Thoracic aorta endothelial cell (primary cell): ENCODE measurements at places on chromosomes 5 and 9. TPM values are rescaled to one million over a fixed set of nuclear protein-coding genes. Genes with fewer than 3 reads are reported as not detected.

SMU1 gene
- 31.0 and 33.3 TPM in 2 replicates for total RNA-seq

LCN2 gene
- not detected in 2 replicates for total RNA-seq

FGFR4 gene
- total RNA-seq = 1.9 and 4.2 TPM in 2 replicates

PAPPA gene
- under 0.01 and 0.13 TPM in 2 replicates for total RNA-seq

DMGDH gene
- total RNA-seq = 0.07 TPM in 1 of 2 replicates, not detected in the other

NR4A3 gene
- total RNA-seq = under 0.01 and 0.07 TPM in 2 replicates

MARVELD2 gene
- 4.9 and 8.9 TPM in 2 replicates for total RNA-seq

GAS1 gene
- total RNA-seq = 0.13 and 0.29 TPM in 2 replicates

IL3 gene
- total RNA-seq = not detected in 2 replicates

SPINK13 gene
- not detected in 2 replicates for total RNA-seq

CBY3 gene
- total RNA-seq = not detected in 2 replicates

CDC14B gene
- total RNA-seq = 2.0 and 2.4 TPM in 2 replicates
